Coronary artery (tissue), 2 donors: ENCODE measurements at places on chromosomes 7 and 10.

DNA sequence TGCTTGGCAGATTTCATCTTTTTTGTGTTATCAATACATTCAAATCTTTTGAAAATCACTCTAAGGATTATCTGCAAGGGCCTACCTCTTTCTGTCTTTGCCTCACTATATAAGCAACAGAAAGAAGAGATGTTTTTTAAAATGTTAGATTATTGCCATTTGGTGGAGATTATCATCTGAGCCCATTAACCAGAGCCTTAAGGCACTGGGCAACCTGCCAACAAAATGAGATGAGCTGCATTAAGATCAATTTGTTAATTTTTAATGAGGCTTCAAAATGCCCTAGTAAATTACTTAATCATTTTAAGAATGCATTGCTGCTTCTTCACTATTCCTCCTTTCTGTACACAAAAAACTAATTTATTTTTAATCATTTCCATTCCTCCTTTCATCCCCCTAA is 314.1 kb downstream of the SNX13 start:
- DNase-seq = no peak

DNA sequence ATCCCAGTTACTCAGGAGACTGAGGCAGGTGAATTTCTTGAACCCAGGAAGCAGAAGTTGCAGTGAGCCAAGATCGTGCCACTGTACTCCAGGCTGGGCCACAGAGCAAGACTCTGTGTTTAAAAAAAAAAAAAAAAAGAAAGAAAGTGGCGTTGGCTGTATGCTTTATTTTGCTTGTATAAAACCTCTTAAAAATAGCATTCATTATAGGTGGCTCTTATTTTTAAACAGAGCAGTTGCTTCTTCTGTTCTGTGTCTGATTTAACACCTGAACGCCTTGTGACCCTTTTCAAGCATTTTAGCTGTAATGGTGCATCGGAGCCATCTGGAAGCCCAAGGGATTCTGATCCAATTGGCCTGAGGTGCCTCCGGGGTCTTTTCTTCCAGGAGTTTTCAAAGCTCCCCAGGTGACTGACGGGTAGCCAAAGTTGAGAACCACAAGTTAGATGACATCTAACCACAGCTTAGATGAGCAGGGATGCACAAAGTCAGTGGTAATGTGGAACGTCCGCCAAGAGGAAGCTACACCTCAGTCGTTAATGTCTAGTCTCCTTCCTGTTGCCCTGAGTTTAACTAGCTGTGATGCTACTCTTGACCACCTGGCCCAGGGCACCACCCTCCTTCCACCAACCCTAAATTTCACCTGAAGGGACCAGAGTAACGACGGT is 274.6 kb upstream of the KLF6 start:
- DNase-seq = no peak

GRCh38 chr10:12042409-12042796 is 206 bp downstream of the UPF2 start:
- DNase-seq = no peak

- DNase-seq = no peak
These were observed 47.7 kb downstream of the PAX2 start for GRCh38 chr10:100793055-100793454.

DNA sequence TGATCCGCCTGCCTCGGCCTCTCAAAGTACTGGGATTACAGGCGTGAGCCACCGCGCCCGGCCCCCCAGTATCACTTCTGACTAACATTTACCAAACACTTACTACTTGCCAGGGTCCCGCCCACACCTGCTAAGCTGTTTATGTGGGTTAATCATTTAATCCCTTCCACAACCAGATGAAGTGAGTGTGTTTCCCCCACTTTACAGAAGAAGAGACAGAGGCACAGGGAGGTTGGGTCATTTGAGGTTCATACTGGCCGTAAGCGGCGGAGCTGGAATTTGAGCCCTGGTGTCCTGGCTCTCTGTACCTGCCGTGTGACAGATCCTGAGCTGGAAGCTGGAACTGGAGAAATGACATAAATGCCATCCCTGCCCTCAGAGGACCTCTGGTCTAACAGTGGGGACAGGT is 15.1 kb upstream of the VPS37D start:
- no peak for DNase-seq

DNA sequence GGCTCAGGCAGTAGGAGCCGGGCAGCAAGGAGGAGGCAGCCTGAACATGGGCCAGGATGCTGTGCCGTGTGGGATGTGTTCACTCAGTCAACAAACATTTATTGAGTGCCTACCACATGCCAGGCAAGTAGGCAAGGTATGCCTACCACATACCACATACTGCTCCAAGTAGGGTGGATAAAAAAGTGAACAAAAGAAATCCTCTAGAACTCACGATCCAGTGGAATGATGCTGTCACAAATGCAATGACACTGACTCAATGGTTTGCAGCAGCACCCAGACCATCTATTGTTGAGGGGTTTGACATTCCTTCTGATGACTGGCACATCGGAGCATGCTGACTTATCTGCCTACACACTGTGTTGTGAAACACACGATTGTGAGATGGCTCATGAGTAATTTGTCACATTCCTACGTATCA is 413.5 kb downstream of the NRG3 start:
- no peak for DNase-seq

DNA sequence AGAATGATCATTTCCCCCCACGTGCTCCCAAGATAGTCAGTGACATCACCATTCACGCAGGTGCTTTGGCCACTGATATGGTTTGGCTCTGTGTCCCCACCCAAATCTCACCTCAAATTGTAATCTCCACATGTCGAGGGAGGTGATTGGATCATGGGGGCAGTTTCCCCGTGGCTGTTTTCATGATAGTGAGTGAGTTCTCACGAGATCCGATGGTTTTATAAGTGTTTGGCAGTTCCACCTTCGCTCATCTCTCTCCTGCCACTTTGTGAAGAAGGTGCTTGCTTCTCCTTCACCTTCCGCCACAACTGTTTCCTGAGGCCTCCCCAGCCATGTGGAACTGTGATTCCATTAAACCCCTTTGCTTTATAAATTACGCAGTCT is 205.4 kb upstream of the SH2B2 start:
- DNase-seq = no peak

- DNase-seq = no peak
These were observed 1.8 kb downstream of the GDF10 start for GRCh38 chr10:47301833-47302232.

- DNase-seq = no peak
These were observed 75.8 kb downstream of the ZRANB1 start for GRCh38 chr10:125017547-125018298.

DNA sequence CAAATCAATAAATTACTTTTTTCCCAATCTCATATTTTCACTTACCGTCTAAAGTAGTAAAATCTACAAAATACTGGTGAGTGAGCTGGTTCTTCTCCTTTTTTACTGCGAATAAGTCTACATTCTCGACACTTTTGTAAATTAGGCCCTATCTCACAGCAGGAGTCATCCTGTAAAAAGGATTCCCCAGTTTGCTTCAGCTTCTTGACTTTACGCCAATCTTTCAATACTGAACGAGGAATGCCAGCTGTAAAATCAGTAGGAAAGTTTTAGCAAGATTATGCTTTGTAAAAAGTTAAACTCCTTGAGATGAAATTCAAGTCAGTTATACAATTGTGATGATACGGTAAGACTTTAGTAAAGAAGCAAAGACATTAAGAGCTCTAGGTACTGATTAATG is 67.3 kb downstream of the NRBF2 start:
- no peak for DNase-seq

DNA sequence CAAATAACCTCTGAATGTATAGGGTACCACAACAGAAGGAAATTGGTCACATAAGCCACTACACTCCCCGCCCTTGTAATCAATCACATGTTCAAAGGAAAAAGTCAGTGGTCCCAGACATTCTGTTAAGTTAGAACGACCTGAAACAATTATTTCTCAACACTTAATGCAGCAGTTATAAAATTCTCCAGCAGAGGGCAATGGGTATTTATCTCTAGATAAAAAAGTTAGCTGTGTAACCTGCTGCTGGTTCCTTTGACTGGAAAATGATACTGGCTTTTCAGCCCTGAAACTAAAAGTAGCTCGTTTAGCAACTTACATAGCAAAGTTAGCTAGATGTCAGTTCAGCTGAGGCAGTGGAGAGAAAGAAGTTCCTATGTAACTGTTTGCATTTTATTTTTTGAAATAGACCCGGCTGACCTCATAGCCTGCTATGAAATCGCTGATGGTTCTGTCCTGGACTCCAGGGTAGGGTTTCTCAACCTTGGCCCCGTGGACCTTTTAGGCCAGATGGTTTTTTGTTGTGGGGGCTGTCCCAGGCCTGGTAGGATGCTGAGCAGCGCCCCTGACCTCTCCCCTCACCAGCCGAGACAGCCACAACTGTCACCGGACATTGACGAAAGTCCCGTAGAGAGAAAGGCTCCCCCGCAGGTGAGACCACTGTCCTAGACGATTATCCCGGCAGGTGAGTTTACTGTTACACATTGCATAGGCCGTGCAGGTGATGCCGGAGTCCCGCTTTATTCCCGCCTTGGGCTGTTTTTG is 40.2 kb upstream of the PROSER2 start:
- no peak for DNase-seq
